Calu3 (cell line): ENCODE measurements at places on chromosomes 3 and 15.

DNA sequence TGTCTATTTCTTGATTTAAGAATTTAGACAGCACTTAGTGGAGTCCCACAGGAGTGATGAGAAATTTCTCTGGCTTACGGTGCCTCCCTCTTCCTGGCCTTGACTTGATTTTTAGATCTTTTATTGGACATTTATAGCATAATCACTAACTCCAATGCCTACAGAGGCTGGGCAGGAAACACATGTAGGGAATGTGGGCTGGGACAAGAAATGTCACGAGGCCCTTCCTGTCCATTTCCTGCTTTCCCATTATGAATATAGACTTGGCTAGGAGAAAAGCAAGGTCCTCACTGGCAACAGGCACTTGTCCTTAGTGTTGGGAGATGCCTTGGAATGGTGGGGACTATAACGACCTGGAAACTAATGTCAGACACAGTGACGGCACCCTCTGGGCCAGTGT, 100.3 kb downstream of the MYLK start:
- DNase-seq, result no peak

DNA sequence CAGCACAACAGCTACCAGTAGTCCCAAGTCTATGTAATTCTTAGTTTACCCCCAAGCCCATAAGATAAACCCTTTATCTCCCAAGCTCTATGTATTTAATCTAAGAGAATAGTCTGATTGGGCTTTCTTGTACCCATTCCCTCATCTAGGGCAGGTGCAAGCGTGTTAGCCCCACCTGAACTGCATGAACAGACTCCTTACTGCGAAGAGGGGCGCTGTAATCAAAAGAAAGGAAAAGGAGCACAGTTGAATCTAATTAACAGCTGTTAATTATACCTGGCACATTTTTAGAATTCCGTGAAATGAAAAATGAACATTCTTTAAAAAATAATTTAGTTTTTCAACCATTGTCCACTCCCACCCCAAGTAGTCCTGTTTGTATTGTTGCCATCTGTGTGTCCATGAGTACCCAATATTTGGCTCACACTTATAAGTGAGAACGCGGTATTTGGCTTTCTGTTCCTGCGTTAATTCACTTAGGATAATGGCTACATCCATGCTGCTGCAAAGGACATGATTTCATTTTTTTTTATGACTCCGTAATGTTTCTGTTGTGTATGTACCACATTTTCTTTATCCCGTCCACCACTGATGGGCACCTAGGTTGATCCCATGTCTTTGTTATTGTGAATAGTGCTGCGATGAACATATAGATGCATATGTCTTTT, 26.5 kb upstream of the NEDD4 start:
- no peak for DNase-seq

DNA sequence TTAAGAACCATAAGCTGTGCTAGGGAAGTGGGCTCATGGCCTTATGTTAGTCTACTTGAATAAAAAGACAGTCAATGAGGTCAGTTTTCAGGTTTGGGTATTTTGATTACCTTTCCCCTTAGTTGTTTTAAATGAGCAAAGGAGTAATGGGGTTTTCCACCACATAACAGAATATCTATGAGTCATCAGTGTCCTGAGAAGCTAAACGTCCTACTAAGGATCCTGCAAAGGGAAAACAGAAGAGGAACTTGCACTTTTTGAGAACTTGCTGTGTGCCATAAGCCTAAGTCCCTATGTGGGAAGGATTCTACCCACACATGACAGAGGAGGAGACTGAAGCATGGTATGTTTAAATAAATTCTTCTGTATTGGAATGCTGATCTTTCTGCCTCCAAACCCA, 292.8 kb upstream of the TMC3 start:
- DNase-seq, result no peak

GRCh38 chr3:23055733-23056376, 147.3 kb upstream of the UBE2E2 start:
- DNase-seq, result no peak

DNA sequence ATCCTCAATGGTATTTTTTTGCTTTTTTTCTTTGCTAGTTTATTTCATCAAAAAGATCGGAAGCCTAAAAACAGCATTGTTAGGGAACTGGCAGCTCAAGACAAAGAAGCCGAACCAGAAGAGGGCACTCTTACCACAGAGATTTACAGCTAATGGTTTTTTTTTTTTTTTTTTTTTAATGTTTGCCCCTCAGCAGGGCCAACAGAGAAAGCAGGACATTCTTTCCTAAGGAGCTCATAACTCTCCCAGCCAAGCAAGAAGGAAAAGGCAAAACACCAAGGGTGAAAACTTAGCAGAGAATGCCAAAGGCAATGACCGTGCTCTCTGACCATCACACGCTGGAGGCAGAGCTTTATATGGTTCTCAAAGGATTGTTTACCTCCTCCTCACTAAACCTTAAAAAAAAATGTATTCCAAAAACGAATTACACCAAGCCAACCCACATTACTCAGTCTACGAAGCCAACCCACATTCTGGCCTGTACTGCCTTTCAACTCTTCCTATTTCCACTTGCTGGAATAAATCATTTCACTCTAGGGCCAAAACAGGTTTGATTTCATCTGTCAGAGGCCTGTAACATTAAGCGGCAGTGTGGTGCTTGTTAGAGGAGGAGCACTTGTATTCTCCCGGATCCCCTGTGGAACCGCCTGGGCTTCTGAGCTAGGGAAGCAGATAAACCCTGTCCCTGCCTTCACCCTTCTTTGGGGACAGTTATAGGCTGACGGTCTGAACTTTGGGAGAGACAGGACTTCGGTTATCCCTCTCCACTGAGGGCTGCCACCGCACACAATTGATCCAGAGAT, 35.6 kb upstream of the GYG1 start:
- DNase-seq, result peak; percentile 74
